Stimulated activated CD4-positive, alpha-beta T cell treated with anti-CD3 and anti-CD28 coated beads, Interleukin-2, amount 100 ng/mL, for 4 hours (primary cell): ENCODE measurements at places on chromosomes 5 and 9.

GRCh38 chr5:167785901-167786300 lies 505.5 kb upstream of the WWC1 start:
- no peak for DNase-seq

- DNase-seq = no peak
Measured at GRCh38 chr9:111094433-111094924, 56.2 kb upstream of the LPAR1 start.

DNA sequence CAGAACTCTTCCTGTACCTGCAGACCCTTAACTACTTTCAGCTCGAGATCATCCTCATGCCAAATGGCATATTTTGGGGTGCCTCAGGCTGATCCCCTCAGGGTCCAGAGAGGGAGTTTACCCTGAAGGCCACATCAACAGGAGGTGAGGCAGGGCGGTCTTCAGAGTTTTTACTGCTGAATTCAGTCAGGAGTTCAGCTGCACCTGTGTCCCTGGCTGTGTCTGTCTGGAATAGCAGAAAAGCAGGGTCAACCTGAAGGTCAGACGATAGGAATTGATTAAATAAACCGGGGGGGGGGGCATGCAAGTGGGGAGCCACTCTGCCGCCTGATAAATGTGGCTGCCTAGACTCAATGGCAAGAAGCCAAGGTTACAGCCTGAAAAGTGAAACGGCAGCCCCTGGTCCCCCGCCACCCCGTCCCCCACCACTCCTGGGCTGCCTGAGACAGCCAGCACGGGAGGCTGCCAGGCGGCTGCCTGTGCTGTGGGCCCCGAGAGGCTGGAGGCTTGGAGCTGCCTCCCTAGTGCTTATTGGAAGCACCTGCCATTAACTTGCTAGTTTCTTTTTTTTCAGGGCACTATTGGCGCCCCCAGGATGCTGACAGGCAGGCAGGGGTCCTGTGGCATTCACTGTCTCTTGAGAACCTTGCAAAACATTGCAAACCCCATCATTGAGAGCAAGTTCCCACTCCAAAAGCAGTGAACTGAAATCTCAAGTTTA lies 182.7 kb upstream of the PPP1R26 start:
- no peak for DNase-seq

DNA sequence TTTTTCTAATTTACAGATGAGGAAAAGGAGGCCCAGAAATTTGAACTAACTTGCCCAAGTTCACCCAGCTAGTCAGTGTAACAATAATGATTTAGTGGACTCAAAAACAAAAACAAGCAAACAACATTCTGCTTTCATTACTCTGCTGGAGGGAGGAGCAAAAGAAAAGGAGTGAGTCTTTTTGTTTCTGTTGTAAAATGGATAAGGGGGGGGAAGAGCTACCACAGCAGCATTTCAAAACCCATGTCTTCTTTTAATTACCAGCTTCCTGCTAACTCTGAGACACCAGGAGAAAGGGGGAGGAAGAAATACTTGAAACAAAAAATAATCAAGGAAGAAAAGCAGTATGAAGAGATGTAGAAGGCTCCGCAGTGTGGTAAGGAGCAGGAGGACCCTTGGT lies 39.2 kb upstream of the EQTN start:
- DNase-seq = no peak

DNA sequence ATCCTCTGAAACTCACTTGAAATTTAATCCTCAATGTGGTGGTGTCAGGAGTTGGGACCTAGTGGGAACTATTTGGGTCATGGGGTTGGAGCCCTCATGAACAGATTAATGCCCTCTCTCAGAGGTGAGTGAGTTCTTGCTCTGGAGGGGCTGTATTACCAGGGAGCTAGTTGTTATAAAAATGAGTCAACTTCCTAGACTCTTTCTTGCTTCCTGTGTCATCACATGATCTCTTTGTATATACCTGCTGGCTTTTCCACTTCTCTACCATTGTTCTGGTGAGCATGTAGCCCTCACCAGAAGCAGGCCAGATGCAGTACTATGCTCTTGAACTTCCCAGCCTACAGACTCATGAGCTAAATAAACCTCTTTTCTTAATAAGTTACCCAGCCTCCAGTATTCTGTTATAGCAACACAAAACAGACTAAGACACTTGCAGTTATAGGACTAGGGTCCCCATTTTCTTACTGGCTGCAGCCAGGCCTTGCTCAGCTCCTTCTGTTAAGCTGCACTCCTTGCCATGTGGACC lies 127.5 kb downstream of the SUSD1 start:
- no peak for DNase-seq

DNA sequence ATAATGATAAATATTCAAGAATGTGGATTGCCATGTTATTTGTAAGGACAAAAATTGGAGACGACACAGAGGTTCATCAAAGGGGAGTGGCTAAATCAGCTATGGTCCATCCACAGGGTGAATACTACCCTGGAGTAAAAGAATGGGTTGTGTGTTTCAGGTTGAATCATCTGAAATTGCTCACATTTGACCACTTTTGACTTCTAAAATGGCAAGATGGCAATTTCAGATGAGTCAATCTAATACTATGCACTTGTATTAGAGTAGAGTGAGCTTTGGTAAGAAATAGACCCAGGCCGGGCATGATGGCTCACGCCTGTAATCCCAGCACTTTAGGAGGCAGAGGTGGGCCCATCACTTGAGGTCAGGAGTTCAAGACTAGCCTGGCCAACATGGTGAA lies 131.8 kb downstream of the GAPVD1 start:
- no peak for DNase-seq

DNA sequence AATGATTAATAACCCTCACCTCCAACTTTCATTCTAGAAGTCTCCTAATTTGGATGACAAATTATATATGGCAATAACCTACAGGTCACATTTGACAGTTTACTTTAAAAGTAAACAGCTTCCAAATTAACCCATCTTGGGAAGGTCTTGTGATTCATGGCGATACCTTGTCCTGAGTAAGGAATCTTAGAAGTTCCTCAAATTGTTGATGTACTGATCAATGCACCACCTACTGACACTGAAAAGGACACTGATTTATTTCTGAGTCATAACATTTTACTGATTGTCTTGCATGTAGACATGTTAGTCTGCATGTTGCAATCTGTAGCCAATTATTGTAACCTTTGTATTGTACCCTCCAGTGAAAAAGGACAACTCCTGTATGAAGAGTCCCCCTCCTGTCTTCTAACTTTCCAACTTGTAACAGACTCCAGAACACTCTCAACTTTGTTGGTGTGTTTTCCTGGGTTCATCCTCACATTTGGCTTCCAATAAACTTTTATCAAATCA lies 16.0 kb upstream of the SLC22A5 start:
- DNase-seq = no peak

DNA sequence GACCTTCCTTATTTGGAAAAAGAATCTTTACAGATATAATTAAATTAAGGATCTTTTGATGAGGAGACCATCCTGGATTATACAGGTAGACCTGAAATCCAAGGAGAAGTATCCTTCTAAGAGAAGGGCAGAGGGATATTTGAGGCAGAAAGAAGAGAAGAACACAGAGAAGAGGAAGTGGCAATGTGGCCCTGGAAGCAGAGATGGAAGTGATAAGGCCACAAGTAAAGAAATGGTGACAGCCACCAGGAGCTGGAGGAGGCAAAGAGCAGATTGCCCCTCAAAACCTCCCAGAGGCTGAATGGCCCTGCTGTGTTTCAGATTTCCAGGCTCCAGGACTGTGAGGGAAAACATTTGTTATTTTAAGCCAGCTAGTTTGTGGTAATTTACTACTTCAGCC lies 93.0 kb upstream of the ANKRD55 start:
- DNase-seq = no peak

DNA sequence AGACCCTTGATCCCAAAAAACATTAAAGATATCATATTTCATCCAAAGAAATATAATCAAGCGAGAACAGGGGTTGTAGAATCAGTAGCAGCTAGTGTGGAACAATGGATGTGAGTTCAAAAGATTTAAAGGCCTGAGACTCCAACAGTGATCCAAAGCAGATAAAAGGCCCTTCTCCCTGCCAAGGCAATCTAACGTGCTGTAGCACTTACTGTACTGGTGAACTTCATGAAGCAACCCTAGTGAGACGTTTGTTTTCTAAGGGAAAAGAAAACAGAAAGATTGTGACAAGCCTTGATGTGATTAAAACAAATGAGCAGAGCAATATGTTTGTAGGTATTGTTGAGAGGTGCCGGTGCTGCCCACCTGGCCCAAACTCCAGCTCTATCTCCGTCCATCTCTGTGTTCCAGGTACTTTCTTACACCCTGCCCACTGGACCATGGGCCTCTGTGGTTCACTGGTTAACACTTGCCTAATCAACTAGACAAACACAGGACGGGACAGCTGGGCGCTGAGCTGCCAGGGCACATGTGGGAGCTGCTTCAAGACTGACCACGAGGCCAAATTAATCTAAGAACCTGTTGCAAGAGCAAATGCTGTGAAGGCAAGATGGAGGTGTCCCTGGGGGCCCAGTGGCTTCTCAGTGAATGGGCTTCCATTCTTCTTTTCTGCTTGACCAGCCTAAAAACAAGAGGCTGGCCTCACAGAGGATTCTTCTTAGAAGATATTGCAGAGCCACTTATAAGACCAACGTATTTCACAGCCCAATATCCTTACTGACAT lies 265.5 kb downstream of the CWC27 start:
- no peak for DNase-seq

DNA sequence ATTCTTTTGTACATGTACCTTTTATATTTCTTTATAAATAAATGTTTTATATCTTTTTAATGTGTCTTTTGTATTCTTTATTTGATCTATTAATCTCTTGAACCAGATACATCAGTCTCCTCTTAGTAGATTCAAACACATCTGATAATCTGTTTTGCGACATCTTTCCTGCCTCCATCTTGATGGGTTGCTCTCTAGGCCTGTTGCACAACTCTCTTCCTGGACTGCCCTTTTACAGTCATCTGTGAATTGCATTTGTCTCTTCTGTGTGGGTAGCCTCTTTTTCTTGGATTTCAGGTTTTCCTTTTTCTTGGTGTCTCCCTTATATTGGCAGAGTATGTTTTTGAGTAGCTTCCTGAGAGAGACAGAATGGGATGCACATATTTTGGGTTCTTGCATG lies 6.2 kb downstream of the ZFYVE16 start:
- no peak for DNase-seq

DNA sequence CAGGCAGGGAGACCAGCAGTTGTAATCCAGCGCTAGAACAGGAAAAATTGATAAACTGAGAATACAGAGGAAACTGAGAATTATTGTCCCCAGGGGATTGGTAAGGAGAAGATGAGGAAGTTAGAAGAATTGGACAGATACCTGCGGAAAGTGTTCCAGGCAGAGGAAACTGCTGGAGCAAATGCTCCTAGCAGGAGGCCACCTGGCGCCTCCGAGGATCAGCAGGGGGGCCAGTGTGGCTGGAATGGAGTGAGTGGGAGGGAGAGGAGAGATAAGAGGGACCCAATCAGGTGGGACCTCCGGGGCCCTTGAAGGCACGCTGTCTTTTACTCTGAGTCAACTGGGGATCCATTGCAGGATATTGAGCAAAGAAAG lies 695 bp upstream of the ANXA6 start:
- DNase-seq = no peak

DNA sequence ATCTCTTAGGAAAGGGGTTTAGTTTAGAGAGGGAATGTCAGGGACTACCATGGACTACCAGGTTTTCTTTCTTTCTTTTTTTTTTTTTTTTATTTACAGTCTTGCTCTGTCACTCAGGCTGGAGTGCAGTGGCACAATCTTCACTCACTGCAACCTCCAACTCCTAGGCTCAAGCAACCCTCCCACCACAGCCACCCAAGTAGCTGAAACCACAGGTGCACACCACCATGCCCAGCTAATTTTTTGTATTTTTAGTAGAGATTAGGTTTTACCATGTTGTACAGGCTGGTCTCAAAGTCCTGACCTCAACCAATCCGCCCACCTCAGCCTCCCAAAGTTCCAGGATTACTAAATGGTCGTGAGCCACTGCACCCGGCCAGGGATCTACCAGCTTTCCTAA lies 572.7 kb downstream of the CAAP1 start:
- no peak for DNase-seq

DNA sequence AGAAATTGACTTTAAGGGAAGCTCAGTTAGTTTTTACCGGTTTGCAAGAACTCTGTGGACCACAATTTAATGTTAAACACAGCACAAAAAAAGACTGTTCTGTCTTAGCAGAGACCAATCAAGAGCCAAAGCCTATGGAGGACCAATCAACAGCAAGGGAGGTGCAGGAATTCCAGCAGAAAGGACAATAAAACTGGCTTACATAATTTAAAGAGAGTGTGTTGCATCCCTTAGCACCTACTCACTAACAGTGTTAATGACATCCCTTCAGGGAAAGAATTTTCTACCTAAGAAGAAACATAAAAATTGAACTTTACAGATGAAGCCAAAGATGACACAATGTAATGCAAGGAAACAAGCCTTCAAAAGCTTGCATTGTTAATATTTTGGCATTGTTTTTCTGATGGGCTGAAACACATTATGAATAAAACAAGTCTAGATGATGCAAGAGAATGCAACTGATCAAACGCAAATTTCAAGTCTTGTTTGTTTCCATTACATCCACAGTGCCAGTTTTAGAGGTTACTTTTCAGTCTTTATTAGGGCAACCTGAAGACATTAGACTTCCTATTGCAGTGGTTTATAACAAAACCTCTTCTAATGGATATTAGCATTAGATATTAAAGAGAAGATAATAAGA lies 111.3 kb upstream of the FST start:
- DNase-seq = no peak

GRCh38 chr5:9549941-9550340 lies 4.1 kb upstream of the SEMA5A start:
- no peak for DNase-seq

- no peak for DNase-seq
Measured at GRCh38 chr5:151897896-151898295, 26.8 kb downstream of the GLRA1 start.

- DNase-seq = no peak
Measured at GRCh38 chr5:15717001-15717400, 217.0 kb downstream of the FBXL7 start.
